Kidney glomerular epithelial cell (primary cell): ENCODE measurements at places on chromosomes 11 and 22.

DNA sequence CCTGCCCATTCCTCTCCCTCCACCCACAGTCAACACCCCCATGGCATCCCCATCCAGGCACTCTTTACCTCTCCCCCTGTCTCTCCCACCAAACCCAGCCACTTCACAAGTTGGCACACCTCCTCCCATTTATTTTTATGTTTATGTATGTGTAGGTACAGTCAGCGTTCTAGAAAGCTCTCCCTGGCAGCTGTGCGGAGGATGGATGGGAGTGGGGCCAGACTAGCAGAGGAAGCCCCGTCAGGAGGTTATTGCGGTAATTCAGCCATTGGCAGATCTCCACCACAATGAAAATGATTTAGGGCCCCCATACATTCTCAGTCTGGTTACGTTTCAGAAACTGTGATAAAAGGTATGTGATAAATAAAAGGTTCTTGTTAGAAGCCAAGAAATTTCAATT lies 51.3 kb downstream of the BTG4 start:
- no peak for DNase-seq

DNA sequence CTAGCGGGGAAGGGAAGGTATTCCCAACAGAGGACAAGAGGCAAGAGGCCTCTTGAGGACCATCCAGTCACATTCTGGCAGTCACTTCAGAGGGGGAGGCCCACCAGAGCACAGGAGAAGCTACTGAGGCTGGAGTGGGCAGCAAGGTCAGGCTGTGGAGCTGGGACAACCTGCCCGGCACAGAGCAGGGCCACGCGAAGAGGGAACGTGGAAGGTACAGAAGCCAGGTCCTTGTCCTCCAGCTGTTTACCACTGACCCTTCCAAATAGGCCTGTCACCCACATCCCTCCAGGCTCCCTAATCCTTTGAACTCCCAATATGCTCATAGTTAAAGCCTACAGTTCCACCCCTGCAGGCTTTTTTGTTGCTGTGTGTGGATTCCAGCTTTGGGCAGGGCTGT lies 76.9 kb downstream of the IGLL1 start:
- no peak for DNase-seq

- DNase-seq, result no peak
These were observed 6.1 kb downstream of the APLNR start for GRCh38 chr11:57230791-57231538.

DNA sequence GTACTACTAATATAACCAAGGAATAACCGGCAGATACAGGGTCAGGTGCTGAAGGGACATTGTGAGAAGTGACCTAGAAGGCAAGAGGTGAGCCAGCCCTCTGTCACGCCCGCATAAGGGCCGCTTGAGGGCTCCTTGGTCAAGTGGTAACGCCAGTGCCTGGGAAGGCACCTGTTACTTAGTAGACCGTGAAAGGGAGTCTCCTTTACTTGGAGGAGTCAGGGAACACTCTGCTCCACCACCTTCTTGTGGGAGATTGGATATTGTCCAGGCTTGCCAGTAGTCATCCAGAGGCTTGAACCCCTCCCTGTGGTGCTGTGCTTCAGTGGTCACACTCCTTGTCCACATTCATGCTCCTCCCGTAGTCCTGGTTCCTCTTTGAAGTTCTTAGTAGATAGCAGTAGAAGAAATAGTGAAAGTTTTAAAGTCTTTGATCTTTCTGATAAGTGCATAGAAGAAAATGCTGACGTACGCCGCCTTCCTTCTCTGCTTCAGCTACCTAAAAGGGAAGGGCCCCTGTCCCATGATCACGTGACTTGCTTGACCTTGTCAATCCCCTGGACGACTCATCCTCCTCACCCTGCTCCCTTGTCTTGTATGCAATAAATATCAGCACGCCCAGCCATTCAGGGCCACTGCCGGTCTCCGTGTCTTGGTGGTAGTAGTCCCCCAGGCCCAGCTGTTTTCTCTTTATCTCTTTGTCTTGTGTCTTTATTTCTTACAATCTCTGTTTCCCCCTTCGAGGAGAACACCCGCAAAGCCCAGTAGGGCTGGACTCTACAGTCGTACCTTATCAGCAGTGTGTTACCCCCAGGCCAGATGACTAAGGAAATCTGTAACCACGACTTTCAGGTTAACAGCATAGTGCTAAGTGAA lies 6.1 kb downstream of the NUP50 start:
- DNase-seq, result peak; percentile 52

DNA sequence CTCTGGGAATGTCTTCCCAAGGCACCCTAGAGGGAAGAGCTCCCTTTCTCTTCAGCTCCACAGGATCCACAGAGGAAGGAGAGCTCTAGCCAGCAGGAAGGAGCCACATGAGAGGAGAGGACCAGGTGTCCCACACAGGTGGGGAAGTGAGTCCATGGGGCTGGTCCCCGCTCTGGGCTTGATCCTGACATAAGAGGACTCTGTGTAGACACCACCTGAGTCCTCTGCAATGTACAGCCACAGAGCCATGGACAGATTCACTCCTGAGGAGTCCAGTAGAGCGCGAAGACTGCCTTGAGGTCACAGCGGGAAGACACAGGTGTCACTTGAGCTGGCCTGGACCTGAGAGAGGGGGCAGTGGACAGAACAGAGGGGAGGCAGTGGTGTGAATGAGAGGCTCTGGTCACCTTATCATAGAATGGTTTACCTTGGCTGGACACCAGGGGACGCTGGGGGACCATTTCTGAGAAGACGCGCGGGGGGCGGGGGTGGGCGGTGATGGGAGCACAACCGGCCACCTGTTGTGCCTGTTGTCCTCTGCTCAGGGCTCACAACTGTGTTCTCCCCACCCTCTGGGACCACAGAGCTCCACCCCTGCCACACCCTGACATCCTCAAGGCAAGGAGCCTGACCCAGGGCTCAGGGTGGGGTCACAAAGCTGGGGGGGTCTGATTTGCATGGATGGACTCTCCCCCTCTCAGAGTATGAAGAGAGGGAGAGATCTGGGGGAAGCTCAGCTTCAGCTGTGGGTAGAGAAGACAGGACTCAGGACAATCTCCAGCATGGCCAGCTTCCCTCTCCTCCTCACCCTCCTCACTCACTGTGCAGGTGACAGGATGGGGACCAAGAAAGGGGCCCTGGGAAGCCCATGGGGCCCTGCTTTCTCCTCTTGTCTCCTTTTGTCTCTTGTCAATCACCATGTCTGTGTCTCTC lies 128.2 kb downstream of the ZNF280B start:
- no peak for DNase-seq

DNA sequence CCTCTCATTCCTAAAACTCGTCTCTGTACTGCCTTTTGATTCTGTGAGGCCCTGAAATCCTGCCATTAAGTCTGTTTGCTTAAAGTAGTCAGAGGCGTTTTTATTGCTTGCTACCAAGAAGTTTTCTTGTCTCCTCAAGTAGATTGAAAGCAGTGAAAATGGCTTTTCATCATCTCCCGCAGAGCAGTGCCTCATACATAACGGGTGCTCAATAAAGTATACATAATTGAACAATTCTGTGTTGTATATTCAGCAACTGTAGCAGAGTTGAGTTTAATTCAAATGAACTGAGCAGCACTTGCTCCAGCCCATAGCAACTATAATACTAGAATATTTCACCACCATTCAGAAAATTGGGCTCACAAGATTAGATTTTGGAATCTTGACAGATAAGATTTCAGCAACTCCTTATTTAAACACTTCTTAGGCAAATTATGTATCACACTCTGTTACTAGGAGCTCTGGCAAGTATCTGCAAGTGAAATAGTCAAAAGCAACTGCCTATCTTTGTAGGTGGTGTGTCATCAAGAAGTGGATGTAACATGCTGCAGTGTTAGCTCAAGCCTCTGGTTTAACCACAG lies 20.0 kb downstream of the FIBIN start:
- no peak for DNase-seq

- no peak for DNase-seq
These were observed 63.4 kb downstream of the RCN1 start for GRCh38 chr11:32154275-32154674.

DNA sequence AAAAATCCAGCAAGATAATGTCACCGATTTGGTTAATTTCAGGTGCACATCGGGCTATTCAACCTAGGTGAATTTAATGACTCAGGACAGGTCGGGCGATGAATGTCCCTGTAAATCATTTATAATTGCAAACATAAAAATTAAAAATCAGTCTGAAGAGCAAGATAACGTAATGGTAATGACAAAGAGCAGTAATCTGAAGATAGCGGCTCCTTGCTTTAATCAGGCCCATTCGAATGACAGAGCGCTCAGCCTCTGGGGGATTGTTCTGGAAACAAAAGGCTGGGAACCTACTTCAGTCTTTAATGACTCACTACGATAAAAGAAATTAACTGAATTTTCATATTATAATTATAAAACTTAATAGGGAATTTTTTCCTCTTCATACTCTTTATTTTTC lies 61.3 kb downstream of the RCN1 start:
- no peak for DNase-seq

GRCh38 chr11:77959434-77959833 lies 35.0 kb downstream of the INTS4 start:
- DNase-seq, result no peak

DNA sequence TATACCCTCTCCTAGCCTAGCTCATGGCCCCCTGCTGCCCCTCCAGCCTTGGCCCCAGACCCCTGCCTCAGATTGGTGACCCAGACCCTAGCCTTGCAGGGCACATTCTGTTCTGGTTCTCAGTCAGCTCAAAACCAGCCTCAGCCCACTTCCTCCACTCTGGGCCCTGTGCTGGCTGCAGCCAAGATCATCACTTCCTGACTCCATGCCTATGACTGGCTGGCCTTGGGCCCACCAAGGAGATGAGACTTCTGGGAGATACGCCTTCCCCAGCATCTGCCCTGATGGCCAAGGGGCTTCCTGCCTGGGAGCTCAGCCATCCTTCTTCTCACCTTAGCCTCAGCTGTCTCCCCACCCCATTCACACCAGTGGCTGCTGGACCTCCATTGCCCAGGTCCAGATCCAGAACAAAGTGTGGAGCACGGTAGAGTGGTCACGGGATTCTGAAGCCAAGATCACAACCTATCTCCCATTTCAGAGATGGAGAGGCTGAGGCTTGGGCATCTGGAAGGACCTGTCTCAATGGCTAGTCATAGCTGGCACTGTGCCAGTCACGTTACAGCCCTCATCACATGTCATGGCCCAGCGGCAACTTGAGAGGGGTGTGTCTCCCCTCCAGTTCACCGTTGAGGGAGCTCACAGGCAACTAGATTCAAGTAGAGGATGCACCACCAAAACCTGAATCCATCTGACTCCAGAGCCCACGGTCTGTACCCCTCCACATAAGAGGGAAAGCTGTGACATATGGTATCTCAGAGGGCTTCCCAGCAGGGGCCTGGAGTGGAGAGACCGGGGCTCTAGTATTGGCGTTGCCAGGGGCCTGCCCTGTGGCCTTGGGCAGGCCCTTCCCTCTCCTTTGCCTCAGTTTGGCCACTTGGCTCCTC lies 43.0 kb upstream of the KLHL35 start:
- no peak for DNase-seq

- no peak for DNase-seq
These were observed 107.6 kb upstream of the ASPHD2 start for GRCh38 chr22:26321469-26321913.

GRCh38 chr11:83611031-83611430 lies 324.9 kb upstream of the CCDC90B start:
- no peak for DNase-seq

DNA sequence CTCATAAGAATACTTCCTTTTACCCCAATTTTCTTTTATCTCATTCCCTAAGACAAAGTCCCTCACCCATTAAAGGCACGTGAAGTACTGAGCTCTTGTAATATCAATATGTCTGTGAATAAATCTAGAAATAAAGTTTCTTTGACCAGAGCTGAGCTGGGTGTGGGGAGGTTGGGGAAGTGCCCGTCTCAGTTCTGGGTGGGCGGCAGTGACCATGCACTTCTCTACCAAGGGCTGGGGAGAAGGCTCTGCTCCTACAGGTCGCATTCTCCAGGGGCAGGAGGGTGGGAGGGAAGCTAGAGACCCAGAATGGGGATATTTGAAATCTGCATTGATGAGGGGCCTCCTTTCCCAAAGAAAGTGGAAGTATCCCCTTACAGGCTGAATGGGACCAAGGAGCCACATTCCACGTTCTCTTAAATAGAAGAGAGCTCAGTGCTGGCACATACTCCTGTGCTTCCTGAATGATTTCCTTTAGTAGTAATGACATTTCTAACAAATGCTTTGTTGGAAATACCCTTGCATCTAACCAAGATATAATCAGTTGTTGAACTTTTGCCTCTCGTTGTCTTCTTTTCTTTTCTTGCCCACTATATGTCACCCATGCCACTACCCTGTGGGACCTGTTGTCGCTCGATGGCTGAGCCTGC lies 16.1 kb downstream of the RBX1 start:
- DNase-seq, result no peak

- DNase-seq, result peak; percentile 61
These were observed 596 bp upstream of the TNRC6B start for GRCh38 chr22:40176921-40177737.

DNA sequence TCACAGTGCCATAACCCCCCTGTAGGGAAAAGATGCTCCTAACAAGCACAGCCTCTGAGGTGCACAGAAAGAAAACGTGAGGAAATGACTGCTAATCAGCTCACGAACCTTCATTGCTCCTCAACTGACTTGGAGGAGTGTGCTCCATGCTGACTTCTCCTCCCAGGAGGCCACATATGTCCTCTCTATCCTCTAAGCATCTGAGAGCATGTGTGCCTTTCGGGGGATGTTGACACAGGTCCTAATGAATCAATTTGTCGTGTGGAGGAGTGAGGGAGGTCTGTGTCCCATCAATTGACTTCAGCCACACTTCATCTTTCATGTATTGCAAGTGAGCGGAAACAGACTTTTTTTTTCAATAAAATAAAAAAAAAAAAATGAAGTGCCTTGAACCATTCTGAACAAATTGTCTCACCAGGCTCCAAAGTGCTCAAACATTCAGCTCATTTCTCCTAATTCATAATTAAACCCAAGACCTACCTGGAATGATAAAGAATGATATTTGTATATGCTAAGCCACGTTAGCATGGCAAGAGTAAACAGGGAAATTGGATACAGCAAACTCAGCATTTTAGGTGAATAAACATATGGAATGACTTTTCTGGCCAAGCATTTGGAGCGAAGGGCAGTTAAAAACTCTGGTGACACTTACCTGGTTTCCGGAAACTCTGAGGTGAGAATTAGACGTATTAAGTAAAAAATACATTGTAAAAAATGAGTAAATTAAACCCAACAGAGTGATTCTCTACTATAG lies 317.6 kb upstream of the FAT3 start:
- DNase-seq, result no peak

DNA sequence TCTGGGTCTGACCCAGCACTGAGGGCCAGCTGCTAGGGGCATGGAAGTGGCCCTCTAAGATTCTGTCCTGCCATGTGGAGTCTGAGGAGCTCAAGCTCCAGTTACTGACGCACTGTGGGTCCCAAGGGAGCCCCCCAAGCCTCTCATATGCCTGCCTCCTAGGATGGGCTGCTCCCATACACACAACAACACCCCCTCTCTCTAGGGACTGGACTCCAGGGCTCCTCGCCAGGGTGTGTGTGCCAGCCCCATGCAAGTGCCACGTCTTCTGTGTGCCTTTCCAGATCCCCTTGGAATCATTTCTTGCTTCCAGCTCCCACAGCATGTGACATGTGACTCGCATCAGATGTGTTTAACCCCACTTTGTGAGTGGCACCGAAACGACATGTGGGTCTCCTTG lies 234.5 kb downstream of the CEP164 start:
- no peak for DNase-seq

GRCh38 chr11:72834905-72835304 lies 20.7 kb downstream of the ATG16L2 start:
- no peak for DNase-seq
